ENCODE measurements at places on chromosomes 2 and 18.
A peak's percentile ranks its signal among the peaks of the same experiment; 100 is the strongest.

- no peak for DNase-seq
- H3K36me3 ChIP-seq = no peaks in the 10 kb centered on the region
- no peak overlapping the region for H3K27ac ChIP-seq
- H3K27me3 ChIP-seq = no peaks in the 10 kb centered on the region
- H3K4me3 ChIP-seq = no peak overlapping the region
These were observed 110.0 kb downstream of the NCKAP5 start for GRCh38 chr2:133458280-133458679.

GRCh38 chr2:46047290-46047689, 249.9 kb upstream of the EPAS1 start:
- H3K36me3 ChIP-seq = no peaks in the 10 kb centered on the region
- no peak overlapping the region for H3K4me3 ChIP-seq
- H3K4me1 ChIP-seq = peaks cover 10% of the 10 kb centered on the region
- no peak overlapping the region for H3K27ac ChIP-seq

DNA sequence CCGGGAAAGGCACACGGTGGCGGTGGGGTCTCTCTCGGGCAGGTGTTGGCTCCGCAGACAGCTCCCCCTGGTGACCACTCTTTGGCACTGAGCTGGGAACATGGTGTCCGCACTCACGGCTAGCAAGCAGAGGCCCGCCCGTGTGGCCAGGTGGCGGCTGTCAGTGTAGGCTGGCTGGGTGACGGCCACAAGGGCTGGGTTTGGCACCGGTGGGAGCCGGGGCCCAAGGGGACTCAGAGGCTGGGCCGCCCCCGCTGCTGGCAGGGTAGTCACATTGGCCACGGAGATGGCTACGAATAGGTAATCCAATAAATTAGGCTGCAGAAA, 1071.7 kb downstream of the RPIA start:
- no peaks in the 10 kb centered on the region for H3K36me3 ChIP-seq
- no peak overlapping the region for H3K27ac ChIP-seq
- H3K4me1 ChIP-seq = no peaks in the 10 kb centered on the region
- no peak for DNase-seq
- H3K27me3 ChIP-seq = no peaks in the 10 kb centered on the region
- no peak overlapping the region for H3K4me3 ChIP-seq

GRCh38 chr2:64440843-64441242, 13.1 kb upstream of the LGALSL start:
- H3K36me3 ChIP-seq = no peaks in the 10 kb centered on the region
- peaks cover 9% of the 10 kb centered on the region for H3K27me3 ChIP-seq
- DNase-seq = no peak
- no peak overlapping the region for H3K4me3 ChIP-seq
- H3K4me1 ChIP-seq = no peaks in the 10 kb centered on the region
- no peak overlapping the region for H3K27ac ChIP-seq

GRCh38 chr2:179252423-179252822, 12.2 kb downstream of the SESTD1 start:
- H3K4me3 ChIP-seq = no peak overlapping the region
- H3K36me3 ChIP-seq = no peaks in the 10 kb centered on the region
- H3K4me1 ChIP-seq = no peaks in the 10 kb centered on the region

DNA sequence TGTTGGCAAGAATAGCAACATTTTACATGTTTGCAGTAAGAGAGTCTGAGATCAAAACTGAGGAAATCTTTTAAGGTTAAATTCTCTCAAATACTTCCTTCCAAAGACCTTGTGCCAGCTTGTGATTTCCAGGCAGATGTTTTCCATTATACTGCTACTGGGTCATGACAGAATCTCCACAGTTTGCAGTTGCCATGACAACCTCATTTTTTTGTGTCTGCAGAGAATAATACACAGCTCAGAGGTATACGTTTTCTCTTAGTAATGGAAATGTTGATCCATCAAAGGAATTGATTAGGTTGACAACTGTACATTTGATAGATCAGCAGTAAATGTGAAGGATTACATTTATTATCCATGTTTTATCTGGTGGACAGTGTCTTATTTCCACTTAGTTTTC, 29.1 kb upstream of the CSRNP3 start:
- peak; percentile 60 for DNase-seq
- no peak overlapping the region for H3K4me3 ChIP-seq
- no peaks in the 10 kb centered on the region for H3K27me3 ChIP-seq
- peaks cover 3% of the 10 kb centered on the region for H3K4me1 ChIP-seq
- no peaks in the 10 kb centered on the region for H3K36me3 ChIP-seq

DNA sequence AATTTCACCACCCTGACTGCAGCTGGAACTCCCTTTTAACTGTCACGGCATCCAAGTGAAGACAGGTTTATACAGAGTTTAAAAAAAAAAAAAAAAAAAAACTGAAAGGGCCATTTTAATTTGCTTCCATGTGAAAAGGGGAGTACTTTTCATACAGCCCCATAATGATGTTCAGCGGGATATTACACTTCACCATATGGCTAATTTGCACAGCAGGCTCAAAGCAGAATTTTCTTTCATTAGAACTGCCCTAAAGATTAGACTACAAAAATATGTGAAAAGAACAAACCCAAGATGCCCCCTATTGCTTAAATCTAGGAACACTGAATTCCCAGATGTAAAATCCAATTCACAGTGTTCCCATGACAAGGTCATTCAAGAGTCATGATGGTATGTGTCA, 301.8 kb downstream of the EXOC6B start:
- no peak overlapping the region for H3K4me3 ChIP-seq
- no peaks in the 10 kb centered on the region for H3K27me3 ChIP-seq
- no peak overlapping the region for H3K27ac ChIP-seq
- DNase-seq = no peak
- no peaks in the 10 kb centered on the region for H3K36me3 ChIP-seq

Data from hepatocyte (in vitro differentiated cells).